ENCODE measurements at places on chromosomes 12 and 14.
A peak's percentile ranks its signal among the peaks of the same experiment; 100 is the strongest.

DNA sequence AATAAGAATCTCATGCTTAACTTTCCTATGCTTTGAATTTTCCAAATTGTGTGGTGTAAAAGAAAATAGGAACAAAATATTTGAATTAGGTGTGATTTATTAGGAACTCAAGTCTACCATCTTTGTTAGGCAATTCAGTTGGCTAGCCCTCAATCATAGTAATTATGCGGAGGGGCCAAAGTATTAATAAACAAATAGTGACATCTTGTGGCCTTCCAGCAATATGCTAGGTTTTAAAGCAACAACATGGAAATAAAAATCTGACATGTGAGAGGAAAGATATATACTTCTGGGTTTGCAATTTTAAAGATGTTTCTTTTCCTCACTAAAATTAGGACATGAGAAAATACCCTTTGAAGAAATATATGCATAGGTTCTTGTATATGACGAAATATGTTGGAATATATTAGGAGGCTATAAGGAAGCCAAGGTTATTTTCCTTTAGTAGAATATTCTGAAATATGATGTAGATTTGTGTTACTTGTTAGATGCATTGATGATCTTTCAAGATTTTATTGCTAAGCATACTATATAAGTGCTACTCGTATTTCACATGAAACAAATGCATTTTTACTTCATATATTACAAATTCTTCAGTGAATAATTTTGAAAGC is 200.4 kb downstream of the PTPRO start:
- DNase-seq, result peak; percentile 48

- no peak for DNase-seq
Measured at GRCh38 chr12:6112004-6112403, 12.5 kb downstream of the VWF start.

- DNase-seq, result no peak
Measured at GRCh38 chr12:124742678-124743077, 121.0 kb downstream of the SCARB1 start.

- no peak for DNase-seq
Measured at GRCh38 chr12:47766502-47767215, 6.4 kb upstream of the SLC48A1 start.

- no peak for DNase-seq
Measured at GRCh38 chr12:108764540-108765288, 33.4 kb upstream of the CORO1C start.

DNA sequence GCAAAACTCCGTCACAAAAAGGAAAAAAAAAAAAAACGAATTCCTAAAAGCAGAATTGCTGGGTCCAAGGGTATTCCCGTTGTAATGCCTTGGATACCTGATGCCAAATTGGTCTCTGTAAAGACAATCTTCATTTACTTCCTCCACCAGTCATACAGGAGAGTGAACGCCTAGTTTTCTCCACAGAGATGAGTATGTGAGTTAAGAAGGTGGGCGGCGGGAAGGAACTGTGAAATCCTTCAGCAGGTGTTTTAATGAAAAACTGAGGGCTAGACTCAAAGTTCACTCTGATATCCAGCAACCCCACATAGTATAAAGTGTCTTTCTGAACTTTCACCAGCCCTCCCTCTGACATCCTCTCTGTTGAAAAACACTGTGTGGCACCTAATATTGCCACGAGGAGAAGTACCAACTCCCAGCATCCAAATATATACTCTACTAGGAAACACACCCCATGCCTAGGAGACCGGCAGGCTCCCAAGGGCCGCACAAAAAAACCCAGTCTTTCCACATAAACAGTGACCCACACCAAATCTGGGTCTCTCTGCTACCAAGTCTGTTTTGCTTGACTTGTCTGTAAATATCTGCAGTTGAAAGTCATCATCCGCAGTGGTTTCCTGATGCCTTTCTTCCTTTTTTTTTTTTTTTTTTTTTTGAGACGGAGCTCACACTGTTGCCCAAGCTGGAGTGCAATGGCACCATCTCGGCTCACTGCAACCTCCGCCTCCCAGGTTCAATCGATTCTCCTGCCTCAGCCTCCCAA is 30.3 kb upstream of the FOXN3 start:
- DNase-seq, result no peak

- peak; percentile 39 for DNase-seq
Measured at GRCh38 chr12:90099288-90099687, 390.6 kb upstream of the ATP2B1 start.

DNA sequence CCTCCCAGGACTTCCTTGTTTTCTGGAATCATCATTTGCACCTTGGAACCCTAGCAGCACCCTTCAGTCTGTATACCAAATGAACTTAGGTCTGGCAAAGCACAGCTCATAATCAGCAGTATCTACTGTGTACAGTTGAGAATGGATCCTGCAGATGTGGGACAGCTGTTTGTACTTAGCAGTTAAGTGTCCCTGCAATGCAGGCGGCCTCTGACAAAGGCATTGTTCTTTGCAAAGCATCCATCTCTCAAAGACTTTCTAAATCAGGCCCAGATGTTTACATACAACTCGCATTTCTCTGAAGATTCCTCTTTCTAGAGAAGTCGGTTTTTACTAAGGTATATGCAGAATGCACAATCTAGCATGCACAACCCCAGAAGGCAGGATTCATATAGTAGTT is 170.5 kb upstream of the RBM19 start:
- no peak for DNase-seq

DNA sequence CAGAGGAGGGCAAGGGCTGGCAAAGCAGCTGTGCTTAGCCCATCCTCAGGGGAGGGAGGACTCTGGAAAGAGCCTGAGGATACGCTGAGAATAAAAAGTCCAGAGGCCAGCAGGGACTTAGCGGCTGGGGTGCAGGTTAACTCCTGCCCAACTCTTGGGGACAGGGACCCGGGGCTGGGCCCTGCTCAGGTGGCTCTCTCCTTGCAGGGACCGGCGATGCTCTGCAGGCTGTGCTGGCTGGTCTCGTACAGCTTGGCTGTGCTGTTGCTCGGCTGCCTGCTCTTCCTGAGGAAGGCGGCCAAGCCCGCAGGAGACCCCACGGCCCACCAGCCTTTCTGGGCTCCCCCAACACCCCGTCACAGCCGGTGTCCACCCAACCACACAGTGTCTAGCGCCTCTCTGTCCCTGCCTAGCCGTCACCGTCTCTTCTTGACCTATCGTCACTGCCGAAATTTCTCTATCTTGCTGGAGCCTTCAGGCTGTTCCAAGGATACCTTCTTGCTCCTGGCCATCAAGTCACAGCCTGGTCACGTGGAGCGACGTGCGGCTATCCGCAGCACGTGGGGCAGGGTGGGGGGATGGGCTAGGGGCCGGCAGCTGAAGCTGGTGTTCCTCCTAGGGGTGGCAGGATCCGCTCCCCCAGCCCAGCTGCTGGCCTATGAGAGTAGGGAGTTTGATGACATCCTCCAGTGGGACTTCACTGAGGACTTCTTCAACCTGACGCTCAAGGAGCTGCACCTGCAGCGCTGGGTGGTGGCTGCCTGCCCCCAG is 2.8 kb downstream of the B3GNT4 start:
- no peak for DNase-seq

- no peak for DNase-seq
Measured at GRCh38 chr14:91311284-91311662, 66.8 kb upstream of the GPR68 start.

- DNase-seq, result peak; percentile 31
Measured at GRCh38 chr14:84610086-84610485, 919.9 kb upstream of the FLRT2 start.

DNA sequence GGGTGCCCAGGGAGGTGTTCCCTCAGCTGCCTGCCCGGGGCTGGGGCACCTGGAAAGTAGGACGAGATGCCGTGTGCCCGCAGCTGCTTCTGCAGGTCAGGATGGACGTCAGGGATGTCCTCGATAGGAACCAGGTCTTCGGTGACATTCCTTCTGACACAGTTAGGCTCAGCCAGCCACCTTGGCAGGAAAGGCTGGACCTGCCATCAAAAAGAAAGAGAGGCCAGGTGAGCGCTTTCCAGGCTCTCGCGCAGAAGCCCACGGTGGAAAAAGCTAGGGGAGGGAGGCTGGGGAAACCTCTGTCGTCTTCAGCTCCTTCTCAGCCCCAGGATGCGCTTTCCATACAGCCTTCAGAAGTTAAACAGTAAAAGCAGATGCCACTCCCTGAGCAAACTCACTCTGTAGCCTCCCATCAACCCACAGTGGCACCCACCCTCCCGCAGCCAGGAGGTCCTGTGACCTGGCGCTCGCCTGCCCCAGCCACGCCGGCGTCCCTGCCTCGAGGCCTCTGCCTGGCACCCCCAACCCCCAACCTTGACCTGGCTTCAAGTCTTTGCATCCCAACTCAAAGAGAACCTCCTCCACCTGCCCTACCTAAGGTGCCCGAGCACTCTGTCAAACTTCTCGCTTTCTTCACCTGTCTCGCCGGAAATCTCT is 1.3 kb downstream of the DDX51 start:
- no peak for DNase-seq
